ENCODE measurements at places on chromosomes 2 and 18.

- no peak for DNase-seq
- H3K27ac ChIP-seq, result no peak overlapping the region
- H3K27me3 ChIP-seq, result no peaks in the 10 kb centered on the region
- no peaks in the 10 kb centered on the region for H3K36me3 ChIP-seq
- H3K4me1 ChIP-seq, result peaks cover 8% of the 10 kb centered on the region
Measured at GRCh38 chr2:159076241-159076640, 107.8 kb downstream of the TANC1 start.

DNA sequence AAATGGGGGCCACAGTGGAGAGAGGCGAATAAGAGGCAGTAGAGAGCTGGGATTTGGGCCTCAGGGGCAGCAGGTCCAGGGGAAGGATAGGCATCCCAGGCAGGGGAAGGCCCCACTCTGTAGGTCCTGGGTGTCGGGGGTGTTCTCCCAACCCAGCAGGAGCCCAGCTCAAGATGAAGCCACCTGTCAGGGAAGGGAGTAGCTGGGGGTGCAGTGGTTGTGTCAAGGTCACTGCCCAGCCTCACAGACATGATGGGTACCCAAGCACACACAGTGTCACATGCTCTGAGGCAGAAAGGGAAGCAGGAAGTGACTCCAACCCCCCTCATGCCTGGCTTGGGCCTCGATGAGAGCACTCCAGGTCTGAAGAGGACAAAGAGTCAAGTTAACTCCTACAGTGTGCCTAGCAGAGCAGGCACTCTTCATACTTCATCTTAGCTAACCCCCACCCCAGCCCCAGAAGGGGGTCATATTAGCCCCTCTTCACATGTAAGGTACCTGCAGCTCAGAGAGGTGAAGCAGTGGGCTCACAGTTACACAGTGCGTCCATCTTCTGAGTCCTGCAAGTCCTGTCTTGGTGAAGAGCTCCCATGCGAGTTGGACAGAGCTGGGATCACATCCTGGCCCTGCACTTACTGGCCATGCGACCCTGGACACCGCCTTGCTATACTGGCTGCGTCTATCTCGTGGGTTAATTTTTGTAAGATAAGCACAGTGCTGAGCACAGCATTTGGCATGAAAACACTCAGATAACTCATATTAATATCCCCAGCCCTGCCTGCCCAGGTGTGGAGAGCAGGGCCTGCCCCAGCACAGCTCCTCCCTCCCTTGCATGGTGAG is 72.6 kb upstream of the DAPL1 start:
- DNase-seq, result no peak
- H3K4me1 ChIP-seq, result no peaks in the 10 kb centered on the region
- no peak overlapping the region for H3K27ac ChIP-seq
- no peaks in the 10 kb centered on the region for H3K27me3 ChIP-seq
- no peak overlapping the region for H3K4me3 ChIP-seq
- H3K36me3 ChIP-seq, result no peaks in the 10 kb centered on the region

- DNase-seq, result no peak
- H3K4me1 ChIP-seq, result no peaks in the 10 kb centered on the region
- peaks cover 2% of the 10 kb centered on the region for H3K36me3 ChIP-seq
- H3K27ac ChIP-seq, result no peak overlapping the region
- H3K4me3 ChIP-seq, result no peak overlapping the region
Measured at GRCh38 chr18:12973562-12974213, 17.5 kb upstream of the CEP192 start.

GRCh38 chr2:199136681-199137080 is 321.1 kb downstream of the SATB2 start:
- DNase-seq, result no peak
- no peak overlapping the region for H3K4me3 ChIP-seq
- H3K4me1 ChIP-seq, result no peaks in the 10 kb centered on the region
- no peak overlapping the region for H3K27ac ChIP-seq
- H3K36me3 ChIP-seq, result no peaks in the 10 kb centered on the region
